NCI-H1417 treated with DMSO at 0.1 percent for 48 hours (cell line): ENCODE measurements at places on chromosomes 3 and 15.

DNA sequence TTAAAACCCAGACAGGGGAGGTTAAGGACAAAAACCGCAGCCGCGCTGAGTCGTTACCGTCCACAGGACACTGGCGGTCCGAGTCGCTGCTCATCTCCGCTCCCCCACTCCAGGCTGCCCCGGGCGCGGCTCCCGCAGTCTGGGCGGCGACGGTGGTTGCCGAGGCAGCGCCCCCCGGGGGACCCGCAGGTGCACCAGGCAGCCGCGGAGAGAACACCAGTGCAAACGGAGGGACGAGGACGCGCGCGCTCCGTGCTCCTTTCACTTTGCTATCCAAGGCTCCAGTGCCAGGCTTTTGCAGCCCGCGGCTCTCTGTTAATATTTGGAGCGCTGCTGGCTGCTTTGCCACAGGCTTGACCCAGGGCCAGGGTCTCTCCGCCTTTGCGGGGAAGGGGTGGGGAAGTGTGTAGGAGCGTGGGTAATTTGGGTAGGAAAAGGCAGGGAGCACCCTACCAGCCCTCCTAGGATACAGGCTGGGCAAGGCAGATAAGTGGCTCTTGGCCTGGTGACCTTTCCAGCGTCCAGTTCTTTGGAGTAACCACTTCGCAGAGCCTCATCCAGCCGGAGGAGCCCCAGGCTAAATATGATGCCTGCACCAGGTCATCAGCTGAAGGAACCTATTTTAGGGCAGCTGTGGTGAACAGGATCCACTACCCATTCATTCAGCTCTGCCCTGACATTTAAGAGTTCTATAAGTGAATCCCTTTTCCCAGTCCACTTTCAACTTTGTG is at the start of gene GADL1:
Gene GADL1 (minus strand): TSS at position 141 of the 731 bp plus-strand sequence. CDS start 47 bp downstream, at position 94.
- DNase-seq = no peak

DNA sequence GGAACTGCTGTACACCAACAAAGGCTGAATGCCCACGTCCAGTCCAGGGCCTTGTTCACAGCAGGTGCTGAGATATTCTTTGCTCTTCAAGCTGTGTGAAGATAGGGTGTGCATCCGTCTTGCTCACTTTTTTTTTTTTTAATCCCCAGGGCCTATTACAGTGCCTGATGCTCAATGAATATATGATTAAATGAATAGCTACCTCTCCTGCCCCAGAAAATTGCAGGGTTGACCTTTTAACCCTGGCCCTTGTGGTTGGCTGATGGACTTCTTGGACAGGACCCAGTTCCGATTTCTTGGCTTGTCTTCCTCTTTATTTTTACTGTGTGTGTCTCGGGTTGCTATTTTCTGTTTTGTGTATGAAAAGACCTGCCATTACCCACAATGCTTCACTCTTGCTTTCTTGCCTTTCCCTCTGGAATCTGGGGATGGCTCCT is 2.9 kb upstream of the FYTTD1 start:
- DNase-seq = no peak

DNA sequence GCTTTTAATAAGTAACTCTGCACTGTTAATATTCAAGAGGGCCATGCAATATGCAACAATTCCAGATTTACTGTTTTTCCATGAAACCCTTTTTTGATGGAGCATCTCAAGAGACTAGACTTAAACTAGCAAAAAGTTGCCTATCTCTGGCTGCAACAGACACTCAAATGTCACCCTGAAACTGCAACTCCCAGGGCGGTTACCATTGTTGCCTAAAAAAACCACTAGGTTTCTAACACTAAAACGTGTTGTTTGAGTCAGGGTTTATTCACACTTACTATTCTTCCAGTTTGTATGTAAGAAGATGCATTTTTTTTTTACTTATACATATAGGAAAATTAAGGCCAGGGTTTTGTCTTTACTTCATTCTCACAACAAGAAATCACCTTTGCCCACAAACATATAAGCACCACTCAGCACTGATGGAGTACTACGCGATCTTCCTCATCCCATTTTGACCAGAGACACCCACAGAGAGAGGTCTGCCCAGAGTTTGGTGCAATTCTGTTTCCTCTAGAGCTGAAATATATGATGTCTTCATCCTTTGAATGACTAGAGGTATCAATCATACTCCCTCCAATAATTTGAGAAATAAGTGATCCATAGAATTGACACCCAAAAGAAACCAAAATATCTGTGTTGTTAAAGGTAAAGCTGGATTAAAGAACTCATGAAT is 124.0 kb upstream of the SNTN start:
- DNase-seq = no peak

DNA sequence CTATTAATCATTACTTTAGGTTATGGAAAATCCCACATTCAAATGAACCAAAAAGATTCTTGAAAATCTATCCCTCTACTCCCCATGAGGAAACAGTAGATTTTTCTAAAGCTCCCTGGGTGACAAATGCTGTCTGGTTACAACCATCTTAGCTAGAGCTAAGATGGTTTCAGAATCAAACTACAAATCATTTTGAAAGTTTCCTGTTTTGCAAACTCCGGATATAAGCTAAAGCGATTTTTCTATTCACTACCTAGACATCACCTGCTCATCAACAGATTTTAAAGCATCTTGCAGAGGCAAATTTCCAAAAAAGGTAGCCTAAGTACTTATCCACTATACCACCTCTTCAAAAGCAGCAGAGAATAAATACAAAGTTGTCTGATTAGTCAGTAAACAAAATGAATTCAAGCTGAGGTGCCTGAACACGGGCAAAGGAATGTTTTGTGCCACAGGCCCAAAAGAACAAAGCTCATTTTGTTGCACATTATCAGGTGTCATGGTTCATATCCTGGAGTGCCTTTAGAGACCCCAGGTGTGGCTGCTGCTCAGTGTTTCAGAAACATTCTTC is 204.9 kb downstream of the TNIK start:
- no peak for DNase-seq

DNA sequence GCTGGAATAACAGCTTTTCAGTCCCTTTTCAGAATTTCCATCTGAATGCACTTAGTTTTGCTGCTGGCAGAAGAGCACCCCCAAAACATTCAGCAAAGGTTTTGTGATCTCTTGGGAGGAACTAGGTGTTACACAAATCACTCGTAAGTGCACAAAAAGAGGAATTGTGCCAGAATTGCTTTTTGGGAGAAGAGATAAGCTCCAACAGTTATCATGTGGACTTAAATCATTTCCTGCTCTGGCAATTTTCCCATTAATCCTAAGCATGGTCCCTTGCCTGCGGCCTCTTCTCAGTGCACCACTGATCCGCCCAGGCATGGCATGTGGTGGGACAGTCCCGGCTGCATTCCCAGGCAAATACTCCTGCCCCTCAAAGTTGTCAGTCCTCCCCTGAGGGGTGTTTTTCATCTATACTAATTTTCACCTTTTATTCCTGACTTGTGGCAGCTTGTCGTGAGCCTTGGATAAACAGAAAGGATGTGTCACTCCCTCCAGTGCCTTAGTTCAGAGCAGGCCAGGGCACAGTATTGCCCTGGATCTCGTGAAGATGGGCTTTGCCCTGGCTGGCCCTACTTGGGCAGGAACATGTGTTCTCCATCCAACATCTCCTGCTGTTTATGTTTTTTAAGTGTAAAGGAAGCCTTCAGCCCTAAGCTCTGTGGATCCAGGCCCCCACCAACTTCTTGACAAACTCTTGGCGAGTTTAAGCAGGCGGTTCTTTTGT is 44.6 kb upstream of the VILL start:
- DNase-seq = no peak

- DNase-seq = no peak
Measured at GRCh38 chr3:150161011-150161410, 190.3 kb upstream of the PFN2 start.

DNA sequence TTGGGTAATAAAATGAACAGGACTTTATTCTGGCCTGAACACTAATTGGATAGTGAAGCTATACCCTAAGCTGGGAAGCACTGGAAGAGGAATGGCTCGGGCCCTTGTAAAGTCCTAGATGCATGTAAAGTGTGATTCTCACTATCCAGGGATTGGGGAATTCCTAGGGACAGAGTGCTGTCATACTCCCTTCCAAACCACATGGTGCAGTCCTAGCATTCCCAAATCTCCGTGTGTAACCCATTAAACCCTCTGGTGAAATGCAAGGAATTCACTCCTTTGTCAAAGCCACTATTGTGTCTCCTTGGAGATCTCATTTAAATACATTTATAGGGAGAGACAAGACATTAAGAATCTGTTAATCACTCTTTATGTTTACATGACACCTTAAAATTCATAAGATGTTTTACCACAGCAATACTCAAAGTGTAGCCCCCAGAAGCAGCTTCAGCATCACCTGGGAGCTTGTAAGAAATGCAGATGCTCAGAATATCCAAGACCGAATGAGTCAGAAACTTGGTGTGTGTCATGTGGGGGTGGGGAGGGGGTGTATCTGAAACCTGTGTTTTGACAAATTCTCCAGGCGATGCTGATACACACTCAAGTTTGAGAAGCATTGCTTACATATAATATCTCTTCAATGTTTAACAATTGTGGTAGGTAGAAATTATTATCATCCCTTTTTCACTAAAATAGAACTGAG is 121.8 kb upstream of the NPHP3 start:
- no peak for DNase-seq

GRCh38 chr3:130946882-130947281 is 53.0 kb downstream of the ATP2C1 start:
- no peak for DNase-seq

DNA sequence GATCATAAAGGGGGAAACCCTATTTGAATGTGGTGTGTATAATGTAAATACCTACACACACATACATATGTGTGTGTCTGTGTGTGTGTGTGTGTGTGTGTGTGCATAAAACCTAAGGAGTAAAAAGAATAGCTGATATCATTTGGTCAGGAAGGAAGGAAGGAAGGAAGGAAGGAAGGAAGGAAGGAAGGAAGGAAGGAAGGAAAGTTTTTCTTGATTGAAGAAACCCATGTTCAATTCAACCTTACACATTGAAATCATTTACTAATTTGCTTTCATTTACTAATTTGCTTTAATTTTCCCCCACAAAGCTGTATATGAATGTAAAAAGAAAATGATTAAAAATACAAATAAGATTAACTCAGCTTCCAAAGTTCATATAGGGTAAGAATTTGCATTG is 386.6 kb downstream of the ROBO2 start:
- DNase-seq = no peak

- DNase-seq = no peak
Measured at GRCh38 chr3:23877329-23877980, 39.3 kb downstream of the NKIRAS1 start.

DNA sequence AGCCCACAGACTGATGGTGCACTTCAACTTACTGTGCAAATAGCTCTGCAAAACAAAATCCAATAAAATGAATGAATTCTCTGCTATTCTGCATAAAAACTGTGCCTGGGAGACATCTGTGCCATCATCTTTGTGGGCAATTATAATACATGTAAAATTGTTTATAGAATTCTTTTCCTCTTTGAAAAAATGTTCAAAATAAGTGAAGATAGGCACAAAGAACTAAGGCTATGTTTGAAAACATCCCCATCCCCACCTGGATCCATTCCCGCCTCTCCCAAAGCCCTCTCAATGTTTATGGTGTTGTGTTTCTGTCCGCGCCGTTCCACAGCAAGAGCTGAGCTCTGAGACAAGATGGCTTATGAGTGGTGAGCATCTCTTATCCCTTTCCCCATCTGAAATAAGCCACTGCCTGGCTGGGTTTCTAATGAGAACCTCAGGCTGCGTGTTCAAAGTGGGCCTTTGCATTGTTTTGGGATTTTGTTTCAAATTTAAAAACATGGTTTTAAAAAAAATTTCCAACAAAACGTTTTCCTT is 22.4 kb upstream of the SNRPA1 start:
- DNase-seq = no peak

DNA sequence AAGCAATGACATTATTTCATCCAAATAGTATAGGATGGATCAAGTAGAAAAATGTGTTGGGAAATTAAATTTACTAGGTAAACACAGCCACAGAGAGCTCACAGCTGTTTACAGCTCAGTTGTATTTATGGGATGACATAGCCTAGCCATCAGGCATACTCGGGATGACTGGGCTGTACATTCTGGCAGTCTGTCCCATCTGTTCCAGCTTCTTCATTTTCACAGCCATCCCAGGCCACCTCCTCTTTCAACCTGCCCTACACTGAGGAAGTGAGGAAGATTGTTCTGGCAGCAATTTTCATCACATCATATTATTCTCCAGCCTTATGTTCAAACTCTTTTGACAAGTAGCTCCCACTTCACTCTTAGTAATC is 98.4 kb upstream of the PFN2 start:
- no peak for DNase-seq
